Suppressor macrophage treated with lipopolysaccharide for 1 hour (primary cell): ENCODE measurements at places on chromosomes 3 and 15.

DNA sequence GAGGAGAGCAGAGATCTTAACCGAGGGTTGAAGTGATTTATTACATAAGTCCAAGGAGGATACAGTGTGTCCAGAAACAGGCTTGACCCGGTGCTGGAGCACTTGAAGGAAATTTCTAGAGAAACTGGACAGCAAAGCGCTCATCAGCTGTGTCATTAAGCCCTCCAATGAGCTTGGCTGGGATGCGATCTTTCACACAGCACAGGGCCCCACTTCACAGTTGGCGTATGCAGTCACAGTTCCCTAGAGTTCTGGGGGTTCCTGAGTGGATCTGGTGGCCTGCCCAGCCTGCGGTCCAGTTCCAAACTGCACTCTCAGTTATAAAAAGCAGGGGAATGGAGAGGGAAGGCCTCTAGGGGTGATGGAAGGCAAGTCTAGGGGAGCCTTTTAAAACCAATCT lies 13.6 kb downstream of the ST8SIA2 start:
- DNase-seq: no peak

GRCh38 chr15:76382987-76383728 lies 46.6 kb downstream of the ISL2 start:
- no peak for DNase-seq

DNA sequence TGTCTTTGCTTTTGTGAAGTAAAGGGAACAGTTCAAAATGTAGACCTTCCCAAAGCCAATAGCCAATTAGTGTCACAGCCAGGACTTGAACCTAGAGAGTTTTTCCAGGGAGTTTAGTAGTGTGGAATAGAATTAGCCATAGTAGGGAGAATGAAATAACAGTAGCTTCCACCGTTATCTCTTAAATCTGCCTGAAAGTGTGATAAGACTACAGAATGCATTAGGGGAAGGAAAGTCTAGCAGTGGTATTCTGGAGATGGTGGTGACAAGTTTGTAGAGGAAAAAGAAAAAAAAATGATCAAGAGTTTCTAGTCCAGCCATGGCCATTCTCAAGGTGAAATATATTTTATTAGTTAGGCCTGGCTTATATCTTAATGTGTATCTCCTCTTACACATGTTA lies 13.8 kb downstream of the ATP11B start:
- DNase-seq: no peak

DNA sequence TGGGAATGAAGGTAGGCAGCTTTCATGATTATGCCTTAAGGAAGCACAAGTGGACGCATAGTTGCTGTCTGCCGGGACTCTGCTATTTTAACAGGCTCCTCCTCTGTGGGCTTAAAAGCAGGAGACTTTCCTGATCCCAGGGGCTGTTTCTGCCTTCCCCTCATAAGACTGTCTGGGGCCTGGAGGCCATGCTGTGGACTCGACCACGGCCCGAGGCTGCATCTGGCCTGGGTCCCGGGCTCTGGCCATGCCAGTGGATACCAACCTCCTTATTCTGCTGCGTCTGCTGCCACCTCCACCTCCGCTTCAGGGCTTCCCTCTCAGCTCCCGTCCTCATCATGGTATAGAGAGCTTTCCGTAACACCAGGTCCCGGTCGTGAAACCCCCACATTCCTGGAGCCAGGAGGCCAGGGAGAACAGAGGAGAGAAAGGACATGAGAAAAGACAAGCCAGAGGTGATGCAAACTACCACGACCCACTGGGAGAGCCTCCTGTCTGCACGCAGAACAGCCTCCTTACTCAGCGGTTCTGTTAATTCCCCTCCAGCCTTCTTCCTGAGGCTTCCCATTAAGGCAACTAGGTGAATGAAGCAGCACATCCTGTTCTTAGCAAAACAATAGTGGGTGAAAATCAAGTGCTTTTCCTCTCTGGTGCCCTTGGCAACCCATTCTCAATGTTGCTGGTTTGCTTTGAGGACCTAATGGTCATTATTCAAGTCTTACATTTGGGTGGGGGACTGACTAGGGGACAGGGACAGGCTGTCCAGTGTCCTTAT lies 200.5 kb downstream of the KLF13 start:
- no peak for DNase-seq

DNA sequence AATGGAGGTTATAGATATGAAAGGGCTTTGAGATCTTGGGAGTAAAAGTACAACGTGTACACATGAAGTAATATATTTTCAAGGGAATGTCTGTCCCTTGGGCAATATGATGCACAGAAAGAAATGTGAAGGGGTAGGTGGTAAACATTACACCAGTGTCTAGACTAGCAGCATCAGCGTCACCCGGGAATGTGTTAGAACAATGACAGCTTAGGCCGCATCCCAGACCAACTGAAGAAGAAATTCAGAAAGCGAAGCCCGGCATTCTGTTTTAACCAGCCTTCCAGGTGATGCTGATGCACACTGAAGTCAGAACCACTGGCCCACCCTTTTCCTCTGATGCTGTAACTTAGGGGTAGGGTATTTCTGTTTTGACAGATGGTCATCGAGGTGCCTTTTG lies 6.3 kb downstream of the INAFM2 start:
- DNase-seq: no peak

DNA sequence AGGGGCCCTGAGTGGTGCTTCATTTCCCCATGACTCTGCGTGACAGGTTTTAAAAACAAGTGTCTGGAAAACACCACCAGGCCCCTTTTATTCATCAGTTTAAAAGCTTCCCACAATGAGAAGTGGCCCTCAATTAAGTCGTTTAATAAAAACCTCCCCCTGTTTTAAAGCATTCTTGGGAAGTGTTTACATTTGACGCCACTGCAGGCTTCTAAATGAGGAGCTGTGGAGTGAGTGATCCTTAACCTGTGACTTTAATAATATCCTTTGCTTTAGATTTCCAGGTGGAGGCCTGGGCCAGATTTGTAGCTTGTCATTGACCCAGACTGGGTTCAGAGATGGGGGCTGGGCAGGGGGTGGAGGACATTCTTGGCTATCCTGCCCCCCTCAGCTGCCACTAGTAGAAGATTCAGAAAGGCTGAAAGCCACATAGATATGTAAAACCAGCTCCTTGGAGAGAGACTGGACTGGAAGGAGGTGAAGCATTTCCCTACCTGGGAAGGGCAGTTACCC lies 11.3 kb downstream of the CGNL1 start:
- no peak for DNase-seq

GRCh38 chr3:5198986-5199731 lies 11.7 kb downstream of the EDEM1 start:
- DNase-seq: peak; percentile 94

GRCh38 chr15:99932676-99933402 lies 199.6 kb upstream of the LYSMD4 start:
- no peak for DNase-seq

GRCh38 chr15:46778876-46779275 lies 938.4 kb upstream of the SEMA6D start:
- DNase-seq: no peak

DNA sequence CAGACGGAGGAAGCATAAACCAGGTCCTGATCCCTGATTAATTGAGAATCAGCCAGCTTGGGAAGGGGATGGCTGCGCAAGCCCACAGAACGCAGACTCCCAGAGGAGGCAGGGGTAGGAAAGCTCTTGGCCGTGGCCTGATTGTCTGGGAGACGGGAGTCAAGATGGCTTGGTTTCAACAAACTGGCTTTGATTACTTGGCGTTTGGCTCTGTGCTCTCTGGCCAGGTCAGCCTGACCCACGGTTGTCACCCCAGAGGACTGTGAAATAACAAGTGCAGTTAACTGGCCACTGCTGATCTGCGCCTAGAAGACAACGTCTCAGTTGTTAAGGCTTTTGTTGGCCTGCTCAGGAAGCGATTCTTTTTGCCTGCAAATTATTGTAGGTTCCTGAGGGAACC lies 387.0 kb upstream of the PROK2 start:
- no peak for DNase-seq

GRCh38 chr3:43468133-43468532 lies 153.7 kb downstream of the ANO10 start:
- DNase-seq: no peak

- peak; percentile 11 for DNase-seq
Observed at GRCh38 chr3:123535580-123535979, 49.3 kb downstream of the HACD2 start.

GRCh38 chr3:136949146-136949545 lies 8.6 kb upstream of the IL20RB start:
- DNase-seq: no peak

GRCh38 chr3:10365791-10366190 lies 44.9 kb upstream of the SEC13 start:
- peak; percentile 51 for DNase-seq

DNA sequence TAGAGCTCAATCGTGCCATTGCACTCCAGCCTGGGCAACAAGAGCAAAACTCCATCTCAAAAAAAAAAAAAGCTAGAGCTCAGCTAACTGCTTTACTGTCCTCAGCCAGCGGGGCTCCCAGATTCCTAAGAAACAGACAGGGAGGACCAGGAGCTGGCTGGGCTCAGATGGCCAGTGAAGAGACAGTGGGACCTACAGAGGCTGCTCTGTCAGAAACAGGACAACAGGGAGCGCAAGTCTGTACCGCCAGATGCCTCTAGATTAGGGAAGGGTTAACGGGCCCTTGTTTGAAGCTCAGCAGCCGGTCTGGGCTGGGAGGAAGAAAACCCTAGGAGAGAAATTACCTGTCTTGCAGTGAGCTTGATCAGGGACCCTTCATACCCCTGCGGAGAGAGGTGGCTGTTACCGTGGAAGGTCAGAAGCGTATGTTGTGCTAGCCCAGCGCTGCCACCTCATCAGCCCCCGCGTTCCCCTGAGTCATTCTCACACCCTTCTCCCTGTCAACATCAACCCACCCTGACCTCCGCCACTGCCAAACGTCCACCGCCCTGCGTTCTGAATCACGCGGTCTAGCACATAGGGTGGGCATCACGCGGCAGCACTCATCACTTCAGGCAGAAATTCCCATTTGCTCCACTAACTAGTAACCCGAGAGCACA lies 25.3 kb downstream of the RBPMS2 start:
- DNase-seq: no peak

DNA sequence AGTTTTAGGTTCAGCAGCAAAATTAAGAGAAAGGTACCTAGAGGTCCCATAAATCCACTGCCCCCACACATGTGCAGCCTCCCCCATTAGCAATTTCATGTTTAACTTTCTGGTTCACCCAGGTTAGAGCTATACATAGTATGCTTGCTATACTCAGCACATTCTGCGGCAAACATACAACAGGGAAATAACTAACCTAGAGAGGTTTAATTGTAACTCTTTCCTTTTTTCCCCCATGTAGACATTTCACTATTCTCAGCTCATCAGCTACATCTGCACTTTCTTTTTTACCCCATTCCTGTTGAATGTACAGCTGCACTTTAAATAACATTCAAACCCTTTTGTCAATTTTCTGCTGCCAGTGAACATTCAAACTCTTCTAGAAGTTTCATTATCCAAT lies 21.1 kb downstream of the TFRC start:
- DNase-seq: no peak

- no peak for DNase-seq
Observed at GRCh38 chr3:148150141-148150540, 547.6 kb upstream of the AGTR1 start.

DNA sequence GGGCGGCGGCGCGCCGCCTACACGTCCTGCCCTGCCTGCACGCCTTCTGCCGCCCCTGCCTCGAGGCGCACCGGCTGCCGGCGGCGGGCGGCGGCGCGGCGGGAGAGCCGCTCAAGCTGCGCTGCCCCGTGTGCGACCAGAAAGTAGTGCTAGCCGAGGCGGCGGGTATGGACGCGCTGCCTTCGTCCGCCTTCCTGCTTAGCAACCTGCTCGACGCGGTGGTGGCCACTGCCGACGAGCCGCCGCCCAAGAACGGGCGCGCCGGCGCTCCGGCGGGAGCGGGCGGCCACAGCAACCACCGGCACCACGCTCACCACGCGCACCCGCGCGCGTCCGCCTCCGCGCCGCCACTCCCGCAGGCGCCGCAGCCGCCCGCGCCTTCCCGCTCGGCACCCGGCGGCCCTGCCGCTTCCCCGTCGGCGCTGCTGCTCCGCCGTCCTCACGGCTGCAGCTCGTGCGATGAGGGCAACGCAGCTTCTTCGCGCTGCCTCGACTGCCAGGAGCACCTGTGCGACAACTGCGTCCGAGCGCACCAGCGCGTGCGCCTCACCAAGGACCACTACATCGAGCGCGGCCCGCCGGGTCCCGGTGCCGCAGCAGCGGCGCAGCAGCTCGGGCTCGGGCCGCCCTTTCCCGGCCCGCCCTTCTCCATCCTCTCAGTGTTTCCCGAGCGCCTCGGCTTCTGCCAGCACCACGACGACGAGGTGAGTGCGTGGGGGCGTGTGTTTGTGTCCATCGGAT lies 602 bp downstream of the TRIM71 start:
- peak; percentile 61 for DNase-seq

GRCh38 chr15:74827614-74828013 lies 1.2 kb downstream of the CPLX3 start:
- DNase-seq: no peak

DNA sequence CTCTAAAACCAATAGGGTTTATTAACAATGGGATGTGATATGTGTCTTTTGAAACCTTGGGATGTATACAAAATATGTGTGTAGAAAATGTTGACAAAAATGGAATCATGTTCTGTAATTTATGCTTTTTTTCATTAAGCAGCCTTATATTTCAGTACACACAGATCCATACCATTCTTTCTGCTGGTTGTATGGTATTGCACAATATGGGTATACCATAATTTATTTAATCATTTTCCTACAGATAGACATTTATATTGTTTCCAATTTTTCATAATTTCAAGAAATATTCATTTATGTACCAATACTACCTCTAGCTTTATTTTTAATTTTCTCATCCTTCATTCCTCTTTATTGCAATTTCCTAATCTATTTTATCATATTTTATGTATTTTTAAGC lies 83.5 kb downstream of the NEK10 start:
- DNase-seq: no peak

- no peak for DNase-seq
Observed at GRCh38 chr3:30502742-30503073, 103.7 kb upstream of the TGFBR2 start.

- peak; percentile 49 for DNase-seq
Observed at GRCh38 chr15:63833021-63833696, 589 bp downstream of the HERC1 start.

- no peak for DNase-seq
Observed at GRCh38 chr15:56894601-56895000, 23.8 kb upstream of the TCF12 start.

GRCh38 chr15:90881978-90882721 lies 2.2 kb upstream of the FES start:
- DNase-seq: no peak

- DNase-seq: no peak
Observed at GRCh38 chr3:66344391-66344811, 123.6 kb downstream of the SLC25A26 start.

DNA sequence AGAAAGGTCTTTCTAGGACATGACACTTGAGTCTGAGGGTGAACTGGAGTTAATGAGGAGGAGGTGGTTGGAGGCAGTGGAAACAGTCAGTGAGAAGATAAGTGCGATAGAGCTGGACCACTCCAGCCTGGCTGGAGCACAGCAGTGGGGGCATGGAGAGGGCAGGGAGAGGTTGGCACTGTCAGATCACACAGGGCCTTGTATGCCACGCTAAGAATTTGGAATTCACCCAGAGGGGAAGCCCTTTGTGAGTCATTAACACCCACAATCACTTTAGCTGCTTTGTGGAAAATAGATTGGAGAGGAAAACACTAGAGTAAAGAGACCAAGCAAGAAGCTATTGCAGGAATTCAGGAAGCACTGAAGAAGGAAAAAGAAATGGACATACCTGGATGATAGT lies 83.3 kb downstream of the ZNF621 start:
- DNase-seq: peak; percentile 52

GRCh38 chr15:49290191-49290590 lies 120.1 kb downstream of the GALK2 start:
- DNase-seq: no peak
